ENCODE measurements at places on chromosomes 5 and 9. TPM values are rescaled to one million over a fixed set of nuclear protein-coding genes. Genes with fewer than 3 reads are reported as not detected.

DNA sequence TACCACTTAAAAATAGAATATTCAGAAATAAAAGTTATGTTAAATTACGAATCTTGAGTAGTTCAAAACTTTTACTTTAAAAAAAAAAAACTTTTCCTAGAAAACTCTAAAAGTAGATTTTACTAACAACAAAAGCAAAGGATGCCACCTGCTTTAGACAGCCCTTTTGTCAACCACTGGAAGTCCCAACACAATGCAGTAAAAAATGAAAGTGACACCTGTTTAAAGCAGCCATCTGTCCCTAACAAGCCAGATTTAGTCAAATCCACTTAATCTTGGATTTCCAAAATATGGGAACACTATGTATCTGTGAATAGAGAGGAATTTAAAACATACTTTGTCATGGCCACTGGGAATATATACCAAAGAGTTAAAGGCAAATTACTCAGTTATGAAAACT, 3.8 kb downstream of the RFX3 start:
- DNase-seq: no peak

DNA sequence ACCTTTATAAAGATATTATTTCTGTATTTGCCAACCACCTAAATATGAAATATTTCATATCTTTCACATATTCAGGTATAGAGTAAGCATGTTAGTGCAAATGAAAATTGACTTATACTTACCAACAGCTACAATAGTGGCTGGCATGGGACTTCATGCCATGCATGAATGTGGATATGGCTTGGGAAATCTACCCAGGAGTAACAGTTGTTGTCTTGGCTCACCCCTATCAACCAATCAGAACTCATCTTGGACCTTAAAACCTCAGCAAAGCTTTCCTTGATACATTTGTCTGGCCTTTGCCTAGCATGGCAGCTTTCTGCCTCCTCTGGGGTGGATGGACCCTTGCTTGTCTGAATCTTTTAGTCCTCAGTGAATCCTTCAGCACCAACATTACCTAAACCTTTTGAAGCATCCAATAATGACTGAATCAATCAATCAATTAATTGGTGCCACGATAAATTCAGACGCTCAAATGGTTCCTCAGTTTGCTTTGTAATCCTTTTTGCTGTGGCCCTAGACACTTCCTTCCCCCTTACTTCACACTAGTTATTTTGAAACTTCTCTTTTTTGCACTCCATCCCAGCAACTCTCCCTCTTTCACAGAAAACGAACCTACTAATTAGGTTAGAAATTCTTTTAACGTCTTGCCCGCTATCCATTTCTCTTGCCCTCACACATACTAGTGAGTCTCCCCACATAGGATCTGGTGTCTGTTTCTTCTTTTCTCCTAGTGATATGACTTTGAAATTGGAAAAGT, 132.3 kb upstream of the ZNF608 start:
- DNase-seq: no peak

The S100Z gene
- 0.05 TPM for polyA plus RNA-seq

- DNase-seq: no peak
These were observed 6.3 kb downstream of the TMEM38B start for GRCh38 chr9:105700668-105701067.

The SLCO6A1 gene
- polyA plus RNA-seq: not detected

The WDR38 gene
- not detected for polyA plus RNA-seq

The IFNA13 gene
- polyA plus RNA-seq: not detected

GRCh38 chr5:66004216-66004615, 77.8 kb downstream of the ERBIN start:
- no peak for DNase-seq

The IL3 gene
- polyA plus RNA-seq: not detected

The FUBP3 gene
- polyA plus RNA-seq: 23.2 TPM

The CATSPER3 gene
- 0.35 TPM for polyA plus RNA-seq

The GABRA6 gene
- not detected for polyA plus RNA-seq

GRCh38 chr9:77022783-77023440, 3.5 kb downstream of the FOXB2 start:
- DNase-seq: no peak

DNA sequence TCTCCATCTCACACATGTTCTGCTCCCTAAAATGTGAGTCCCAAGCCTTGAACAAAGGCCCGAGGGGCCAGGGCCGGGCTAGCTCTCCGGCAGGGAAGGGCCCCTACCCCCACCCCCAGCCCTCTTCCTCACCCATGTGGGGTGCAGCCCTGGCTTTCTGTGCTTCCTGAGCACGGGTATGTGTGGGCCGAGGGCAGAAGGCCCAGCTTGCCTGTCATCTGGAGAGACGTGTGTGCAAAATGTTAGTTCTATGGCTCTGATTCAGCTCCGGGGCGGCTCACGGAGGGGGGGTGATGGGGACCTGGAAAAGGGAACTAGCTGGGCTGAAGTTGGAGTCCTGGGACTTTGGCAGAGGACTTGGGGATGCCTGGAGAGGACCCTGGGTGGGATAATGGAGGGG, 90.3 kb upstream of the ARAP3 start:
- no peak for DNase-seq

- no peak for DNase-seq
These were observed 246.8 kb downstream of the NSG2 start for GRCh38 chr5:174292348-174292747.

- no peak for DNase-seq
These were observed 493.5 kb downstream of the EBF1 start for GRCh38 chr5:158606233-158606632.

The ERGIC1 gene
- polyA plus RNA-seq: 53.1 TPM

DNA sequence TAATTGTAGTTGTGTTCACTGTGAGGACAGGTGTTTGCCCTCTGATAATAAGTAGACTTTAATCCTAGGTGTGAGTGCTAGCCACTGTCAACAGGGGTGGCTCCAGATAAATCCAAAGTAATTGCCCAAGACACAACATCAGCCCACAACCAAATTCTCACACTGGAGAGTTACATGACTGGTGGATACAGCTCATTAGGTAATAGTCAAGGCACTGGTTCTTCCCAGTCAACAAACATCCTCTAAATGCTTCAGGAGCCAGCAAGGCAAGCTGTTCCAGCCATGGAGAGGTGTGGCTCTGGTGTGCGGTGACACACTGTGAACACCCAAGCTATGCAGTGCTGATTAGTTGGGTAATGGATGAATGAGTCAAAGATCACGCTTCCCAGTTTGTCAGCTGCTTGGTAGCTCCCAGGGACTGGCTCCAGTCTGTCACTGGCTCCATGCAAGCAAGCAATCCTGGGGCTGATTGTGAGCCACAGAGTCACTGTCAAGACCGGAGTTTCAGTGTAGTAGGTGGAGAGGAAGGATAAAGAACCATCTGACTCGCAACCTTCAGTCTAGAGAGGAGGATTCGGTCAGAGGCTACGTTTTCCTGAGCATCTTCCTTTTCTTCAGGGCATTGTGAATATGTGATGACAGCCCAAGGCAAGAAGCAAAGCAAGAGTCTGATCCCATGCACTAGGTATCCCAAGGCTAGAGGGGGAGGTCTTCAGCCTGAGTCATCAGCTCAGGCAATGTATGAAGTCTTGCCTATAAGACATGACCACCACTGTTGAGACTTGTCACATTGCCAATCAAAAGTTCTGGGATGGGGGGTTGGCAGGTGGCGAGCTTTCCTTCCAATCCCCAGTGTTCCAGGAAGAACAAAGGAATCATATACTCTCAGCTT, 63.1 kb downstream of the UGCG start:
- DNase-seq: no peak

GRCh38 chr5:77170-77501, 14.8 kb upstream of the PLEKHG4B start:
- DNase-seq: no peak

DNA sequence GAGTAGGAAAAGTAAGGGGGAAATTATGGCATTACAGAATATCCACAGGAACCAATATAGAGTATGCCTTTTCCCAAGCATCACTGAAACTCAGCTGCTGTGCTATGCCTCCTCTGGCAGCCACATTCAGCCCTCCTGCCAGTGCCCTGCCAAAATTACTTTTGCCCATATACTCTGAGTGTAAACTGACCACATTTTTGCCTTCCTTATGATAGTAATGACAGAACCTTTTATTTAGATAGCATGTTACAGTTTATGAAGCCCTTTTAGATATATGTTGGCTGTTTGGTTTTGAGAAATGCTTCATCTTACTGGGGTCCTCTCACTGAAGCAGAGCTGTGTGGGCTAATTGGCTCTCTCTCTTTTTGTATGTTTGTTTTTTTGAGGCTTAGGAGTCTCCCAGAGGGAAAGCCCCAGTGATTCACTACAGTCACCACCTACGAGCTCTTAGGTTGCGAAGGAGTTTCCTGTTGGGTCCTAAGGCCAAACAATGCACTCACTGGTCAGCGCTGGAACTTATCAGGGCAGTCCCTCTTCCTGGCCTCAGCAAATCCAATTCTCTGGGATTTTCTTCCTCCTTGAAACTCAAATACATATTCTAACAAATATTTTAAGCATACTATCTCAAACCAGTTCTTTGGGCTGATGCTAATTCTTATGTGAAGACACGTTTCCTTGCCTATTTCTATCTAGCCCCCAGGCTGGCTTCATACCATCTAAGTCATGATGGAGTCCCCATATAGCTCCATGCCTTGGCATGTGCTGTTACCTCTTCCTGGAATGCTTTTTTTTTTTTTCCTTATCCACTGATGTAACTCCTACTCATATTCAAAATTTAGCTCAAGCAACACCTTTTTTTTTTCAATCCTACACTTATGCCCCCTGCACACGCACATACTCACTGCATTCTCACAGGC, 3.7 kb downstream of the PHF24 start:
- DNase-seq: no peak

DNA sequence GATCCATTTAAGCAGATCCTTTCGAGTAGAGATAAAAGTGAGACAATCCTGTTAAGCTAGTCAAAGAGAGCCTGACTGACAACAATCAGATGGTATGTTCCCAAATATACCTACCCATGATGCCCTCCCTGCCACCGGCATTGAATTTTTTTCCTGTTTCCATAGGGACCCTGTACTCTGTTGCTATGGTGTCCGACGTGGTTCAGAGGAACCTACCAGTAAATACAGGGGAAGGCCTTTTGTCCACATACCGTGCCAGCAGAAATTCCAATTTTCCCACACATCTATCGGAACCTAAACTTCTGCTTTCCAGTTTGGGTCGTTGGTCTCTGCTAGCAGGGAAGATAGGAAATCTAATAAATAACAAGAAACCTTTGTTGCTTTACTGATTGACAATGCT, 64.7 kb downstream of the MEGF10 start:
- no peak for DNase-seq

- DNase-seq: no peak
These were observed 47.0 kb downstream of the IQGAP2 start for GRCh38 chr5:76450054-76450453.

The TMEM252 gene
- polyA plus RNA-seq: not detected

Measured in liver (tissue), 10 donors.